ENCODE measurements at places on chromosomes 1 and 21.

GRCh38 chr1:22808676-22809483 lies 98.2 kb downstream of the EPHB2 start:
- DNase-seq, result no peak

- DNase-seq, result no peak
Observed at GRCh38 chr1:198500096-198500495, 40.4 kb downstream of the ATP6V1G3 start.

DNA sequence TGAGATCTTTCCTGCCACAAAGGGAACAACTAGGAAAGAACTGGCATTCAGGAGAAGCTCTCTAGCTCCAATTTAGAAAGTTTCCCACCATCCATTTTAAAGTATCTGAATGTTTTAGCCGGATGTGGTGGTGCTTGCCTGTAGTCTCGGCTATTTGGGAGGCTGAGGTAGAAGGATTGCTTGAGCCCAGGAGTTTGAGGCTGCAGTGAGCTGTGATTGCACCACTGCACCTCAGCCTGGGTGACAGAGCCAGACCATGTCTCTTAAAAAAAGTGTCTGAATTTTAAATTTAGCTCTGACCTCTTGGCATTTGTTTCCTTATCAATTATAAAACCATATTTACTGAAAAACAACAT lies 67.2 kb downstream of the RPAP2 start:
- no peak for DNase-seq

DNA sequence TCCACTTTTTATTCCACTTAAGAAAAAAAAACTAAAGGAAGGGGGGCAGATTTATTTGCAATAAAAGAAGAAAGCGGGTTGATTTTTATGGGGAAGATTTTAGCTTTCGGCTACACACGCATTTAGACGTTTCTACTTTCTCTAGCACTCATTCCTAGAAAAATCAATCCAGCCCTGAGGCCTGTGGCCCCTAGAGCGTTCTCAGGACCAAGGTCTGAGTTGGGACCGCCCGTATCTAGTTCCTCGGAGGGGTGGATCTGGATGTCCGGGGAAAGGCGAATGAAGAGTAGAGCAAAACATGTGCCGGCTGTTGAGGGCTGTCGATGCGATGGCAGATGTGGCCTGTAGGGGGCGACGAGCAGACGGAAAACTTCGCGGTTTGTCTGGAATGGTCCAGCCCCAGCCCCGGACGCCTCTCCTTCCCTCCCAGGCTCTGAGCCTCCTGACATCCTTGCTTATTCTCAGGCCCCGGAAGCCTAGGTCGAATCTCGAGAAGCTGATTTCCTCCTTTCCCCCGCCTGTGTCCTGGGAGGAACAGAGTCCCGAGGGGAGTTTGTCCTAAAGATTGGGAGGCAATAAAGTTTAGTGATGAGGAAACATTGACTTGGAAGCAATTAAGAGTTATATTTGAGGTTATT lies 5.2 kb downstream of the FOXD3 start:
- DNase-seq, result peak; percentile 58

GRCh38 chr1:107162745-107163144 lies 21.9 kb downstream of the NTNG1 start:
- DNase-seq, result no peak

DNA sequence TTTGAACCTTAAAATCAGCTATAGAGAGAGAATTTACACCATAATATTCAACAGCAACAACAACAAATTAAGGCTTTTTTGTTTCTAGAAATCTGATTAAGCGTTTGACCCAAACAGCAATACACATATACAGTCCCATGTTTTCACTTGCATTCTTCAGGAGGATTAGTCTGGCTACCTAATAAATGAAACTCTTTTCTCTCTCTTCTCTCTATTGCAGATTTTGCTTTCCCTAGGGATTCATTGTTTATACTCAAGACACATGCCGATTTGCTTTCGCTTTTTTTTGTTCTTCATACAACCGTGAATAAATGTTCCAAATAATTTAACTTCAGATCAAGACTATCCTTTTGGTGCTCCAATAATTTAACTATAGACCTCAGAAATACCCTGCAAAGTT lies 162.4 kb upstream of the PTBP2 start:
- no peak for DNase-seq

GRCh38 chr1:74505928-74506710 lies 6.3 kb downstream of the LRRC53 start:
- no peak for DNase-seq

DNA sequence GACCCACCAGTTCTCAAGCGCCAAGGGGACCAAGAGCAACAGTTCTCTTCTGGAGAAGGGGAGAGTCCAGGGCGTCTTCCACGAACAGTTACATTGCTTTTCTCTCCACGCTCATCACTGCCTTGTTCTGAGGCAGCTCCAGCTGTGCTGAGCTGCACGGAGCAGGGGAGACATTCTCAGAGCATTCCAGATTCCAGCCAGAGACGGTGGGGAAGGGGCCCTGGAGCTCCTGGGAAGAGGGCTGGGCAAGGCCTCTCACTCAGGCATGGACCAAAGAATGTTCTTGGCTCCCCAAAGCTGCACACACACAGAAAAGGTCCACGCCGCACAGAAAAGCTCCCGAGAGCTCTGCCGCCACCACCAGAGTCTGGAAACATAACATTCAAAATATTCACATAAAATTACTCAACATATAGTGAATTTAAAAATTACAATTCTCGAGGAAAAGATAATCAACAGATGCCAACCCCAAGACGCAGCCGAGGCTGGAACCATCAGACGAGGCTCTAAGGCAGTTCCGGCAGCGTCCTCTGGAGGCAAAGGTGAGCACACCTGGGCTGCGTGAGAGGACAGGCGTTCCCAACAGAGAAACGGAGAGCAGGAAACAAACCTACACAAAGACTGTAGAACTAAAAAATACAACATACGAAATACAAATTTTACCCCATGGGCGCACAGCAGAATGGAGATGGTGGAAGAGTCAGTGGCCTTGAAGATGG lies 40.5 kb downstream of the UBE2G2 start:
- no peak for DNase-seq
